Naive thymus-derived CD8-positive, alpha-beta T cell (primary cell): ENCODE measurements at places on chromosomes 3 and 15.

GRCh38 chr3:5186858-5187155 lies 700 bp upstream of the EDEM1 start:
- H3K36me3 ChIP-seq, result no peaks in the 10 kb centered on the region
- no peaks in the 10 kb centered on the region for H3K27me3 ChIP-seq

GRCh38 chr3:187705164-187705563 lies 2.8 kb upstream of the RTP2 start:
- no peaks in the 10 kb centered on the region for H3K4me1 ChIP-seq
- no peak overlapping the region for H3K4me3 ChIP-seq
- H3K27ac ChIP-seq, result no peak overlapping the region
- peaks cover 4% of the 10 kb centered on the region for H3K27me3 ChIP-seq
- DNase-seq, result no peak

- no peaks in the 10 kb centered on the region for H3K4me1 ChIP-seq
- H3K27me3 ChIP-seq, result no peaks in the 10 kb centered on the region
- H3K4me3 ChIP-seq, result no peak overlapping the region
- H3K27ac ChIP-seq, result no peak overlapping the region
- DNase-seq, result no peak
- no peaks in the 10 kb centered on the region for H3K36me3 ChIP-seq
Measured at GRCh38 chr3:174598885-174599439, 260.2 kb upstream of the NAALADL2 start.

- H3K27me3 ChIP-seq, result peaks cover 21% of the 10 kb centered on the region
- peak; percentile 6 for DNase-seq
- H3K4me3 ChIP-seq, result no peak overlapping the region
- H3K36me3 ChIP-seq, result no peaks in the 10 kb centered on the region
- H3K27ac ChIP-seq, result no peak overlapping the region
- H3K4me1 ChIP-seq, result no peaks in the 10 kb centered on the region
Measured at GRCh38 chr15:53962646-53963561, 15.3 kb upstream of the UNC13C start.

- no peaks in the 10 kb centered on the region for H3K36me3 ChIP-seq
- H3K4me3 ChIP-seq, result peak within 1 kb of the TSS; percentile 67
- no peak for DNase-seq
- peaks cover 84% of the 10 kb centered on the region for H3K27me3 ChIP-seq
- no peak within 1 kb of the TSS for H3K27ac ChIP-seq
Measured at GRCh38 chr3:190120269-190121060, at the start of gene P3H2. TSS of gene P3H2 (minus strand) at chr3:190120897. CDS start at chr3:190120731, 166 bp downstream.

GRCh38 chr15:28921919-28922706 lies 36.3 kb downstream of the APBA2 start:
- peak overlapping the region; percentile 87 for H3K4me3 ChIP-seq
- H3K4me1 ChIP-seq, result peaks cover 88% of the 10 kb centered on the region
- no peaks in the 10 kb centered on the region for H3K36me3 ChIP-seq
- peak overlapping the region; percentile 86 for H3K27ac ChIP-seq
- DNase-seq, result no peak

DNA sequence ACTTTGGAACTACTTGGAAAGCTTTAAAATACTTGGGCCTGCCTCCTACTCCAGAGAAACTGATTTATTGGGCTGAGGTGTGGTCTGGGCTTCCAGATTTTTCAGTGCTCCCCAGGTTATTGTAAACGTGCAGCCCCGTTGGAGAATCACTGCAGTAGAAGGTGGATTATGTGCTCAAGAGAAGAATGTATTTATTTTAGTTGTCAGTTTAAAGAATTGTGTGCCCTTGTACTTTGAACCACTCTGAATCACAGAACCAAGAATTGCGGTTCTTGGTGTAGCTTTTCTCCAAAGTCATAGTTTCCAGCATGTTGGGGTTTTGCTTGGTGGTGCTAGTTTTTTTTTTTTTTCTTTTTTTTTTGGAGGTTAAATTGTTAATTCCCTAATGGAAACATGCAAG lies 1.6 kb downstream of the TATDN2 start:
- peaks cover 58% of the 10 kb centered on the region for H3K4me1 ChIP-seq
- DNase-seq, result no peak
- H3K27me3 ChIP-seq, result no peaks in the 10 kb centered on the region
- H3K36me3 ChIP-seq, result peaks cover 30% of the 10 kb centered on the region
- peak overlapping the region; percentile 98 for H3K4me3 ChIP-seq

- H3K4me3 ChIP-seq, result no peak overlapping the region
- no peak for DNase-seq
- H3K27ac ChIP-seq, result no peak overlapping the region
Measured at GRCh38 chr15:34239151-34239808, 14.5 kb downstream of the EMC4 start.

GRCh38 chr3:122955916-122956692 lies 71.5 kb downstream of the SEMA5B start:
- no peaks in the 10 kb centered on the region for H3K4me1 ChIP-seq
- peaks cover 3% of the 10 kb centered on the region for H3K27me3 ChIP-seq
- DNase-seq, result no peak
- H3K27ac ChIP-seq, result no peak overlapping the region
- H3K36me3 ChIP-seq, result no peaks in the 10 kb centered on the region

DNA sequence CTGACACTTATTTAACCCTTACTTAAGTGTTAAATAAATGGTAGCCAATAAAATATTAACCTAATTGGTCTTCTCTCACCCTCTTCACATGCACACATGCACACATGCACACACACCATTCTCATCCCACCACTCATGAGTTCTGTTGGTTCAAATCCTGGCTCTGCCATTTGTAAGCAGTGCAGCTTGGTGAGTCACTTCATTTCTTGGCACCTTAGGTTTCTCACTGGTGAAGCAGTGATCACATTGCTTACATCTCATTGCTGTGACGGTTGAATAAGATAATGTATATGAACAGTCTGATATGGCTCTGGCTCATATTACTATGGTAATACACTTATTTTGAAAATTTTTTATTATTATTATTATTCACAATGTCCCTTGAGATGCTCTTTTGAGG lies 33.8 kb downstream of the RIOX2 start:
- DNase-seq, result no peak
- no peak overlapping the region for H3K4me3 ChIP-seq
- no peak overlapping the region for H3K27ac ChIP-seq
- no peaks in the 10 kb centered on the region for H3K36me3 ChIP-seq

GRCh38 chr3:48002787-48003186 lies 13.4 kb downstream of the MAP4 start:
- H3K27me3 ChIP-seq, result no peaks in the 10 kb centered on the region
- DNase-seq, result no peak
- no peaks in the 10 kb centered on the region for H3K36me3 ChIP-seq
- no peak overlapping the region for H3K27ac ChIP-seq

DNA sequence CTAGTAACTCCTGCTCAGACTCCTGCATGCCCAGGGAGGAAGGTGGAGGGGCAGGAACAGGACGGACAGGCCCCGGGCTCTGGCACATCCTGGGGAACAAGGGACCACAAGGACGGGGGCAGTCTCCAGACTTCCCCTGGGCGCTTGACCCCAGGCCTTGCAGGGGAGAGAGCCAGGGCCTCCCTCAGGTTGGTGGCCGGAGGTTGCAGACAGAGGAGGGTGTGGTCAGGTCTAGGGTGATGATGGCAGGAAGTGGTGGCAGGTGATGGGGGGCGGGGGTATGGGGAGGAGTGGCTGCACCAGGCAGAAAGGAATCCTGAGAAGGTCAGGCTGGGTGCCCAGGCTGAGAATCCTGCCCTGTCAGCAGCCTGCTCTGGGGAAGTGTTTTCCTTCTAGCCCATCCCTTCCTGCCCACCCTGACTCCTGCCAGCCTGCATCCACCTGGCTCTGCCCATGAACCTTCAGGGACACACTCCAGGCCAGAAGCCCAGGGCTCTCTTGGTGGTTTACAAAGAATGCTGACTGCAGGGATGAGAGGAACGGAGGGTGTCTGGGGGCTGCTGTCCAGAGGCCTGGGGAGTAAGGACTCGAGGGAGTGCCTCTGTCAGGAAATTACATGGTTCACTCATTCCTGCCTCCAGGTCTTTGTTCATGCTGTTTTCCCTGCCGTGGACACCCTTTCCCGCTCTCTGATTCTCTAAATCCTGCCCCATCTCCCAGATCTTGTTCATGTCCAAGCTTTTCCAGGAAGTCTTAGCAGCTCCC lies 15.8 kb downstream of the LOXL1 start:
- peaks cover 32% of the 10 kb centered on the region for H3K4me1 ChIP-seq
- no peaks in the 10 kb centered on the region for H3K36me3 ChIP-seq
- H3K4me3 ChIP-seq, result no peak overlapping the region
- H3K27me3 ChIP-seq, result no peaks in the 10 kb centered on the region
- DNase-seq, result no peak
- H3K27ac ChIP-seq, result peak overlapping the region; percentile 86
